T-cell (primary cell): ENCODE measurements at places on chromosomes 3 and 15.

DNA sequence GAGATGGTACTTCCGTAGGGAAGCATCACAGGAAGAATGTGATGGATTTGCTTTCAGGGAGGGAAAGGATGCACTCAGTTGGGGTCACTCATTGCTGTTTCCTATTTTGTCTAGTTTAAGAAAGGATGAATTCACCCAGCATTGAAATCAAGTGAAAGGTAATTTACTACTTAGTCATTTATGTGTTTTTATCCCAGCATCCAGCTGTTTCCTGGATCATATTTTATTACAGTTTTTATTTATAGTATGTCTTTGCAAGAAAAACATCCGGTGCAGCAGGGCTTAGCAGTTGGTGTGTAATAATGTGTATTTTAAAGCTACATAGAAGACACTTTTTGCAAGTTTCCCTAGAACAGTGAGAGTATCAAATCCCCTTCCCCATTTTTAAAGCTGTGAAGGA lies 37.4 kb upstream of the GOLGA8B start:
- DNase-seq = no peak

DNA sequence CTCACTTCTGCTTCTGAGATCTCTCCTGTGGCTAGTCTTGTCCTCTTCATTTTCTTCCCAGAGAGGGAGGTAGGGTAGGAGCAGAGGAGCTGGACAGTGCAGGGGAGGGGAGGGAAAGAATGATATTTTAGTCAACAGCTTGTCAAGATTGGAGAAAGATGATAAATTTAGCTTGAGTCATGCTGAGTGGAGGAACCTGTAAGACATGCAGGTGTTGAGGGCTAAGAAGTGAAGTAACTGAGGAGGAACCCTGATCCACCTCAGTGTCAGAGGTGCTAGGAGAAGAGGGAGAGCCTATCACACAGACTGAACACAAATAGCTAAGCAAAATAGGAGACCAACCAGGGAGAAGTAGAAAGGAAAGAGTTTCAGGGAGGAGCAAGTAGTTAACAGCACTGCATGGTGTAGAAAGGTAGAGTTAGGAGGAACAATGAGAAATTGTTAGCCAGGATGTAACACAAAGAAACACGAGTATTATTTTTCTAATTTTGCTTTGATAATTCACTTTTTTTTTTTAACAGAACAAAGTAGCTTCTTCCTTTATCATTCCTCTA lies 108.2 kb upstream of the CHRM5 start:
- no peak for DNase-seq

DNA sequence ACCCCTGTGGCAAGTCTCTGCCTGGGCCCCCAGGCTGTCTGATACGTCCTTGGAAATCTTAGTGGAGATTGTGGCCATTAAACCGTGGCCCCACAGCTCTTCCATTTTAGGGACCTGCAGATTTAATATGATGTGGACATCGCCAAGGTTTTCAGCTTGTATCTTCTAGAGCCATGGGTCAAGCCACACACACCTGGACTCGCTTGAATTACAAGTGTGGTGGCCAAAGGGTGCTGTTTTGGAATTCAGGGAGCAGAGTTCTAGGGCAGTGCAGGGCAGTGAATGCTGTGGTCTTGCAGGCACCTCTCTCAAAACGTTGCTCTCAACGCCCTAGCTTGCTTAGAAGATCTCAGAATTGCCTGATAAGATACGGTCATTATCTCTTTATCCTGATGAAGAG lies 211.2 kb downstream of the ROBO2 start:
- DNase-seq = no peak

- DNase-seq = no peak
These were observed 45.3 kb downstream of the CAPN3 start for GRCh38 chr15:42404461-42405235.

DNA sequence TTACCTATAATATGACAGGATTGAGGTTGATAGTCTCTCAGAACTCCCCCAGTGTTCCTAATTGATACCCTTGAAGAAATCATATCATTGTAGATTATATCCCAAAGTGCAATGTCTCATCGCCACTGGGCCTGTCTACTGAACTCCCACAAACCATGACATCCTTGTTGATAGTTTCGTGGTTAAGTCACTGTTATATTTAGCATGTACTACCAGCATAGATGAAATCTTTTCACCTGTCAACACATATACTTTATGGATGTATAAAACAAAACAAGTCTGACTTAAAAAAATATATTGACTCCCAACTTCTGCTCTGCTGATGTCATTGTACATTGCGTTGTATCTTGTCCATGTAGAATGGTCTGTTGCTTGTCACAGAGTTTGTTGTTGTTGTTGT lies 128.1 kb downstream of the IQCH start:
- DNase-seq = no peak

DNA sequence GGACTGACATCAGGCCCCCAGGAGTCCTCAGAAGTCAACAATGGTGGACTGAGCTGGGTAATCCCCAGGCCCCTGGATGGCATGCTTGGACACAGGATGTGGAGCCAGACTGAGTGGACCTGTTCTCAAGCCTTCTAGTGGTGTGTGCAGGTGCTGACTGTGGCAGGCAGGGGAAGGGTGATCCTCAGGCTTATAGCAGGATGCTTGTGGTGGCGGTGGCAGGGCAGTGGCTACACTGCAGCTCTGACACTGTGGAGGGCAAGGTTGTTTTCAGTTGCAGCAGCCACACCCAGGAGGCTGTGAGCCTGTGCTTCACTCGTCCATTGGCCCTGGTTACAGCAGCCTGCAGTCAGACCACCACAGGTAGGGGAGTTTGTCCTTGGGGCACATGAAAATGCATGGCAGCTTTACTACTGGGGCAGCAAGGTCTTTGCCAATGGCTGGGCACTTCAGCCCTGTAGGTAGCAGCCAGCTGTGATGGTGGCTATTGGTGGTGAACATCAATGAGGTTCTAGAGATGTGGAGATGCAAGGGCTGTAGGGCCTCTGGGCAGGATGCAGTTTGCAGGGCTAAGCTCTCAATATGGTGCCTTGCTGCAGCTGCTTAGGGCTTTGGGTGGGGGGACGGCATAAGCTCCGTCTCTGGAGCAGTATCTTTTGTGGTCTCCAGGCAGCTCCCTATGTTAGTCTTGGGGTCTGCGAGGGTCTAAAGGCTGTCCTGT lies 17.5 kb upstream of the MYO5A start:
- DNase-seq = no peak

- DNase-seq = no peak
These were observed 147.5 kb upstream of the SYNPR start for GRCh38 chr3:63130625-63131024.

GRCh38 chr3:194265996-194266964 lies 84.8 kb downstream of the CPN2 start:
- DNase-seq = no peak

- DNase-seq = no peak
These were observed 25.6 kb upstream of the NLGN1 start for GRCh38 chr3:173371848-173372487.

GRCh38 chr15:60933900-60934885 lies 294.9 kb downstream of the RORA start:
- no peak for DNase-seq

- DNase-seq = no peak
These were observed 243.9 kb downstream of the TBL1XR1 start for GRCh38 chr3:176953106-176954060.

DNA sequence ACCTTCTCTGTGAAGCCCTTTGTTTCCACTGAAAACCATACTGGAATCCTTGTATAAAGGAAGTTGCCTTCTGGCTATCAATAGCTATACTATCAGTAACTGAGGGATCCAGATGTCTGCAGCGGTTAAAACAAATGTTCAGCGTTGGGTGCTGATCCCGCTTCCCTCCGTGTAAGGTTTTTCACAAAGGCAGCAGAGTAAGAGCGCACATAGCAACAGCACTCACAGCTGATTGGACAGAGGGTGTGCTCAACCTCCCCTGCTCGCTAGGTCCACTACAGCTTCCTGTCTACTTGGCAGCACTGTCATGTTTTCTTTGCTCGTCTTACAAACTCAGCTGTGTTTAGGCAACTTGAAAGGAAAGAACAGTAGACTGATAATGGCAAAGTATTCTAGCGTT lies 27.3 kb downstream of the ATOSA start:
- DNase-seq = peak; percentile 40

GRCh38 chr3:122668930-122669730 lies 11.5 kb upstream of the PARP14 start:
- no peak for DNase-seq

DNA sequence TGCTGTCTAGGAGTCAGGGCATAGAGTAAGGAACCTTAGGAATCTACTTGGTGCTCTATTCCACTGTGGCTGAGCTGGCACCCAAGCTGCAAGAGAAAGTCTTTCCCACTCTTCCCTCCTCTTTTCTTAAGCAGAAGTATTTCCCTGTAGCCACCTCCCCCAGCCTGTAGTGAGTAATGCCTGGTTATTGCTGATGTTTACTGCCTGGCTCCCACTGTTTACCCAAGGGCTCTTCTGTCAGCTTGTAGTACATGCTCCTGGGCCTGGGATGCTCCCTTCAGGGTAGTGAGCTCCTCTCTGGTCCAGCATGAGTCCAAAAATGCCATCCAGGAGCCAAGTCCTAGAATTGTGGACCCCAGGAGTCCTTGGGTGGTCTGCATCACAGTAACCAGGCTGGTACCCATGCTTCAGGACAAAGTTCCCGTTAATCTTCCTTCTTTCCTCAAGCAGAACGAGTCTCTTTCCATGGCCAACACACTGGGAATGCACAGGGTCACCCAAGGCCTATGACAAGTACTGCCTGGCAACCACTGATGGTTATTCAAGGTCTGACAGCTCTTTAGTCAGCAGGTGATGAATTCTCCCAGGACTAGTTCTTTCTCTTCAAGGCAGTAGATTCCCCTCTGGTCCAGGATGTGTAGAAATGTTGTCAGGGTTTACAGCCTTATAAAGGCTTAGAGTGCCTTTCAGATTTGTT lies 17.6 kb downstream of the GALK2 start:
- DNase-seq = no peak

DNA sequence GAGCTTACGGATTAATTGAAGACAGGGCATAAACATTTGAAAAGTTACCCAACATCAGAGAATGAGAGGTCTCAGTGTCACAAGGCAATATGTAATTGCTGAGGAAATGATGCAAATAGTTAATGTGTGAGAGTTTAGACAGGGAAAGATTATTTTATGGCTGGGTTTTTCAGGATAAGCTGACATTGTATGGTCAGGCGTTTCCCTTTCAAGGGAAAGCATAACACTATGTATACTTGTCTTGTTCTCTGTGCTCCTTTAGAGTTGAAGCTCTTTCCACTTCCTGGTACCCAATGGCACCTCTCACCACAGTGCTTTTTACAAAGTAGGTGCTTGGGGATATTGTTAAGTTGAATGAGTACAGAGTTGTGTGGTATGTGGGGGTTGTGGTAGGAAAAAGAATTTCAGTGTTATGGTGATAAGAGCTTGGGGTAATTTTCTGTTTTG lies 19.9 kb downstream of the IQGAP1 start:
- no peak for DNase-seq

- DNase-seq = no peak
These were observed 660 bp downstream of the ZNF106 start for GRCh38 chr15:42490291-42490670.

GRCh38 chr3:20043396-20043795 lies 3.1 kb downstream of the KAT2B start:
- DNase-seq = peak; percentile 36

DNA sequence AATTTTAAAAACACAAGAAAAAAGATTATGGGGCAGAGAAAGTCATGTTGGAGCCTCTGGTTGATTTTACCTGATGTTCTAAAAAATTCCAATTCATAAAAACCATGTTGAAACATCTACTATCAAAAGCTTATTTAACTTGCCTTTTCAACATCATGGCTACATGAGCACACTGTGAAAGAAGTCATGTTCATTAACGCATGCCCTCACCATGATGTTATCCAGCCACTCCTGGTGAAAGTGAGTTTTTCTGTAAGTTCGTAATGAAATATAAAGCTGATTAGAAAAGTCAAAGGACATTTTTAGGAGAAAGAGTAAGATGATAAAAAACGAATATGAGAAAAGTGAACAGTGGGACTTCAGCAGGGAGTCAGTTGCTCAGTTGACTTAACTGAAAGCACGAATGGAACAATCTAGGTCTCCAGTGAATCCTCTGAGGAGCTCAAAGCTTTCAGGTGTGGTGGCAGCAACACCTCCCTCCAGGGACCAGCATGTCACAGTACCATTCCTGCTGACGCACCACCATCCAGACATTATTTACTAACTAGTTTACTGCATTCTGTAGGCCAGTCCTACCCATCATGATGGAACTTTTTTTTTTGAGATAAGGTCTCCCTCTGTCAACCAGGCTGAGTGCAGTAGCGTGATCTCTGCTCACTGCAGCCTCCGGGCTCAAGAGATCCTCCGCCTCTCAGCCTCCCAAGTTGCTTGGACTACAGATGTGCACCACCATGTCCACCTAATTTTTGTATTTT lies 95.2 kb downstream of the MEIS2 start:
- no peak for DNase-seq

DNA sequence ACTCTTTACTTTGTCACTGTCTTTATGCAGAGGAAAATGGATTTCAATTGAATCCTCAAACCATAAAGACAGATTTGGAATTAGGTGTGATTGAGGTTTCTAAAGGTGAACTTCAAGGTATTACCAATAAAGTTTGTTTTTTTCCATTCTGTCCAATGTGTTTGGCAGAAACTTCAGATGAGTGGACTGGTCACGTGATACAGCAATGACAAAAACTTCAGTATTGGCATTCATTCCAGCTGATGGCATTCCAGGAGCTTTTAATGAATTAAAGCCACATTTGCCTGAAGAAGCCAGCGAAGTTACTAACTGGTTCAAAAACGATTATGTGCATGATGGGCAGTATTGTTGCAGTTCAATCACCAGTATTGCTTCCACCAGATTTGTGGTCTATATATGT lies 4.5 kb upstream of the MASP1 start:
- no peak for DNase-seq

GRCh38 chr3:177440456-177441104 lies 243.3 kb upstream of the TBL1XR1 start:
- DNase-seq = no peak

DNA sequence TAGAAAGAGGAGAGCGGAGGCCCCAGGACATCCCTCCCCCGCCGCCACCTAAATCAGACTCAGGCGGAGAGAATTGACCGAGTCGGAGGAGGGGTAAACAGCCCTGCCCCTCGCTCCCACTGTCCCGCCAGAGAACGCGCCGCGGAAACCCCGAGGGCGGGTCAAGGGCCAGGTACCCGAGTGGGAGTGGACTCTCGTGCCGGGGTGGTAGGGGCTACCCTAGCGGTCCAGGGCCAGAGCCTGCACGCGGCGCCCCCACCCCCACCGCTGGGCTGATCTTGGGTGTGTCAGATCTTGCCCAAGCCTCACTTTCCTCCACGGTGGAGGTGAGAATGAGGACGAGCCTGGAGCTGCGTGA lies 19.0 kb downstream of the SPATA12 start:
- DNase-seq = no peak

DNA sequence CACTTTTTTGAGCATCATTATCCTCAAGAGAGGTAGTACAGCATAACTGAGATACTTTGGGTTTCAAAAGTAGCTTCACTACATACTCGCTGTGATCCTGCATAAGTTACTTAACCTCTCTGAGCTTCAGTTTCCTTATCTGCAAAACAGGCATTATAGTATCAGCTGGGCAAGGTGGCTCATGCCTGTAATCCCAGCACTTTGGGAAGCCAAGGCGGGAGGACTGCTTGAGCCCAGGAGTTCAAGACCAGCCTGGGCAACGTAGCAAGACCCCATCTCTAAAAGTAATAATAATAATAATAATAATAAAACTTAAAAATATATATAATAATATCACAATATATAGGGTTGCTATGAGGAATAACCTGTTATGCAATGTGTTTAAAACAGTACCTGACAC lies 10.9 kb downstream of the CIAO2A start:
- no peak for DNase-seq

GRCh38 chr15:67124911-67125588 lies 59.6 kb downstream of the SMAD3 start:
- no peak for DNase-seq

GRCh38 chr3:188554404-188554803 lies 400.4 kb downstream of the LPP start:
- no peak for DNase-seq
